Fibroblast of upper back skin (primary cell): ENCODE measurements at places on chromosomes 5 and 9.
A peak's percentile ranks its signal among the peaks of the same experiment; 100 is the strongest.

GRCh38 chr9:90842996-90843395 is 41.4 kb downstream of the SYK start:
- no peak for DNase-seq

GRCh38 chr5:147965715-147966114 is 59.4 kb upstream of the C5orf46 start:
- DNase-seq = no peak

DNA sequence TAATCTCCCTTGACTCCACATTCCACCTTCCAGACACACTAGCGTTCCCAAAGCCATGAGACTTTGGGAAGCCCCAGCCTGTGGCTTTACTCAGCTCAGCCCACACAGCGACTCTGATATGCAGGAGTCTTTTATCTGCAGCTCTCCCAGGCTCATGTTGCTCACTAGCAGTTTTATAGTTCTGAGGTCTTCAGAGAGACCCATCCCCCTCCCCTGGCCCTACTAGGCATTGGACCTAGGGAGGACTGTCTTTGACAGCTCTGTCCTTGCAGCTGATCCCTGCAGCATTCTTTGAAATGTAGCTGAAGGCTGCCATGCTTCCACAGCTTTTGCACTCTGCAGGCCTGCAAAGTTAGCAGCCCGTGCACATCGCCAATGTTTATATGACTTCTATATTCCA is 19.9 kb upstream of the CYLC2 start:
- no peak for DNase-seq

DNA sequence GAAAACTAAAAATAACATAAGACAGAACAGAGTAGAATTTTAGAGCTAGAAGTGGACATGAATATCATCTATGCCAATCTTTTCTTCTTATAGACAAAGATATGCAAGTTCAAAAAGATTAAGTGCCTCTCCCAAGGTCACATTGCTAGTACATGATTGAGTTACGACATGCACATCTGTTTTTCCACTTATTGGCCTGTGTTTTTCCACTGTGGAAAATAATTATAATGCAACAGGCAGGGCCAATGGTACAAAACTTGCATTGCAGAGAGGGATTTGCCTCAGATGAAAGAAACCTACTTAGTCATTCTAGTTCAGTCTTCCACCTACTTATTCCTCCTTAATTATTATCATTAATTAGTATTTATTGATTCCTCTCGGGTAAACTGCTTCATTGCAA is 407.8 kb upstream of the SGCD start:
- DNase-seq = no peak

DNA sequence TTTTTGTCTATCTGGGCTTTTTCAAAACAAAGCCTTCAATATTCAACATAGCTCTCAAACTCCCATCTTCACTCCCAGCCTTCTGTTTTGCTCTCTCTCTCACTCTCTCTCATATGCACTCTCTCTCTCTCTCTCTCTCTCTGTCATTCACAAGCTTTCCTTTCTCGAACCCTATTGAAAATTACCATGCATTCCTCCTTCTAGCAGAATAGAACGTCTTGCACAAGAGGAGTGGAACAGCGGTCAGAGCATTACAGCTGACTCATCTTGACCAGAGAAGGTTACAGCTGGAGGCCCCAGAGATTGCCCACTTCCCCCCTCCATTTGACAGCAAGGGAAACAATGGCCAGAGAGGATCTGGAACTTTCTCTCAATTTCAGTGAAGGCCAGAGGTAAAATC is 51.0 kb upstream of the LIFR start:
- DNase-seq = peak; percentile 87

- peak; percentile 64 for DNase-seq
Measured at GRCh38 chr9:121738968-121739367, 87.5 kb downstream of the DAB2IP start.

DNA sequence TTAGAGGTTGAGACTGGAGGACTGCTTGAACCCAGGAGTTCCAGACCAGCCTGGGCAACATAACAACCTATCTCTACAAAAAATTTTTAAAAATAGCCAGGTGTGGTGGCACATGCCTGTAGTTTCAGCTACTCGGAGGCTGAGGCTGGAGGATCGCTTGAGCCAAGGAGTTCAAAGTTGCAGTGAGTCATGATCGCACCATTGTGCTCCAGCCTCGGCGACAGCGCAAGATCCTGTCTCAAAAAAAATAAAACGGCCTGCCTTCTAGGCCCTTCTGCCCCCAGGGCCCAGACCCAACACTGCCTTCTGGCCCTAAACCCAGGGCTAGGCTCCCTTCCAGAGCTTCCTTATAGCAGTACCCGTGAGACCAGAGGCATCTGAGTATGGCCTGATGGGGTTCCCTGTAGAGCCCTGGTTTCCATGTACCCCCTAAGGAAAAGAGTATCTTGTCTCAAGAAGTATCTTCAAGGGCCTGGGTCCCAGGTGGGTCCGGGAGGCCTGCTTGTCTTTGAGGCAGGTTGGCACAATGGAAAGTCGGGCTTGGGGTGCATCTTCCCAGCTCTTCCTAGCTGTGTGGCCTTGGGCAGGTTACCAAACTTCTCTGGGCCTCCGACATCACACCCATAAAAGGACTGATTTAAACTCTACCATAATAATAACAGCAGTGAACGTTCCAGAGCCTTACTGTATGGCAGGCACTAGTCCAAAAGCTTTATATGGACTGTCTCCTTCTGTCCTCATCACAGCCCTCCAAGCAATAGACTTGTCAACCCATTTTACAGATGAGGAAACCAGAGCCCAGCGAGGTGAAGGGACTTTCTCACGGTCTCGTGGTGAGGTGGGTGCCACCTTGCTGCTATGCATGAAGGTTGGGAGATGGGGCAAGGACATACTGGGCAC is 9.6 kb downstream of the LRRC8A start:
- no peak for DNase-seq

DNA sequence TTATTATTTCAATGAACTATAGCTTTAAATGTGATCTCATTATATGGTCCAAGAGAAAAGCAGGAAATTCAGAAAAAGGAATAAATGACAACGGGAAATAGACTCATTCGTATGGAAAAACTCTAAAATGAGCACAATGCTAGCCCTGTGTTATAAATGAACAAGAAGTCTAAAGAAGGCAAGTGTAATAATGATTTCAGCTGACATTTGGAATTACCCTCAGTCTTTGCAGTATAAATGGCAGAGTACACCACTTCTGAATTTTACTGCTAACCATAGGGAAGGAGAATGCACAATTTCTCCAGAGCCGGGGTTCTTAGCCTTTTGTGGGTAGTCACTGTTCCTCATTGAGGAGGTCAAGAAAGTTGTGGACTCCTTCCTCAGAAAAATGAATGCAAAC is 93.1 kb downstream of the ANKRD55 start:
- DNase-seq = no peak

GRCh38 chr9:22147813-22148527 is 138.9 kb upstream of the CDKN2B start:
- peak; percentile 52 for DNase-seq

- DNase-seq = no peak
Measured at GRCh38 chr9:135330307-135330631, 149.3 kb upstream of the PPP1R26 start.

- DNase-seq = no peak
Measured at GRCh38 chr5:58672521-58672920, 89.6 kb downstream of the RAB3C start.

DNA sequence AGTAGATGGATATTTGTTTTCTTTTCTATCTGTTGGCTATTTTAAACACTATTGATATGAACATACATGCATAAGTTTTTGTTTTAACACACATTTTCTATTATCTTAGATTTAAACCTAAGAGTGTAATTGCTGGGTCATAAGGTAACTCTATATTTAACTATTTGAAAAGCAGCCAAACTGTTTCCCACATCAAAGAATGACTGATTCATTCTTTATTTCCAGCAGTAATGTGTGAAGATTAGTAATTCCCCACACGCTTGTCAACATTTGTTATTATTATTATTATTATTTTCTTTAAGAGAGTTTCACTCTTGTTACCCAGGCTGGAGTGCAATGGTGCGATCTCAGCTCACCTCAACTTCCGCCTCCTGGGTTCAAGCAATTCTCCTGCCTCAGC is 1495.8 kb downstream of the EFNA5 start:
- no peak for DNase-seq

DNA sequence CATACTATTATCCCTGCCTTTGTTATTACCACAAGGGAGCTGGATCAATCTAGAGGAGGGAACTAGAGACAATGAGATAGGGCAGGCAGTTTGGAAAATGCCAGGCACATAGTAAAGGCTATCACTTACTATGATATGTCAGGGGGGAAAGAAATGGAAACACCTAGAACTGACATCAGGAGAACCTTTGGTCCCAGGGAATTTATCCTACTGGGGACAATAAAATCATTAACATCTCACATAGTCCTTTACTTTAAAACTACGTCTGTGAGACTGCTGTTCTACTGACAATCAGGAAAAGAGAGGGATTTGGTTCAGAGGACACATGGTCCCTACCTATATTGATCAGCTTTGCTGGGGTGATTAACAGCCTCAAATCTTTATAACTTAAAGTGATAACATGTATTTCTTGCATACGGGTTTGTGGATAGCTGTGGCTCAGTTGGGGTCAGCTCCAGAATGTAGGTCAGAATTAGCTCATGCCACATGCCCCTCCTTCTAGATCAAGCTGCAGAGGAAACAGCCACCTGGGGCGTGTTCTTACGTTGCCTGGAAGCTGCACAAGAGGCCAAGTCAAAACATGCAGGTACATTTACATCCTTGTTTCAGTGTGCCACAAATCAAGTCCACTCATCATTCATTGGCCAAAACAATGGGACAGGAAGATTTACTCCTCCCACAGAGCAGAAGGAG is 43.9 kb upstream of the ALDOB start:
- no peak for DNase-seq

DNA sequence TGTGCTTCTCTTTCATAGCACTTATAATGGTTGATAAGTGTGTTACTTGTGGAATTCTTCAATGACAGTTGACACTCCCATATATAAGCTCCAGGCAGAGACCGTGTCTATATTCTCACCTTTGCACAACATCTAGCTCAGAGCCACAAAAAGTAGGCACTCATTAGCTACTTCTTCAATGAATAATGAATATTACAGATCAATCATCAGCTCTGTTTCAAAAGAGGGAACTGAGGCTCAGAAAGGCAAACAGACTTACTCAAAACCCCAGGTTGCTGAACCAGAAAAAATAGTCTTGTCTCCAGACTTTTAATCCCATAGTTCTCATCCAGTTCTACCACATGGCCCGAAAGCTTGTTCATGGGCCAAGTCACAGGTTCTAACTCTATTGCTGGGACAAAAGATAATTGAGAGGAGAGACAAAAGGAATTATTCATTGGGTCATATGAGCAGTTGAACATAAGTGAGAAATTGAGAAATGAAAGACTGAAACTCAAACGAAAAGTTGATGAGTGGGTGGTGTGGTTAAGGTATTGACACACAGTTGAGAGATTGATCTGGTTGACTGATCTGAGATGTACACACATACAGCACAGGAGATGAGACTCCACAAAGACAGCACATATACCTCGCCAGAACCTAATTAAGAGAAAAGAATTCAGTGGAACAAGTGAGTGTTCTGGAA is 381.6 kb downstream of the EFNA5 start:
- no peak for DNase-seq

DNA sequence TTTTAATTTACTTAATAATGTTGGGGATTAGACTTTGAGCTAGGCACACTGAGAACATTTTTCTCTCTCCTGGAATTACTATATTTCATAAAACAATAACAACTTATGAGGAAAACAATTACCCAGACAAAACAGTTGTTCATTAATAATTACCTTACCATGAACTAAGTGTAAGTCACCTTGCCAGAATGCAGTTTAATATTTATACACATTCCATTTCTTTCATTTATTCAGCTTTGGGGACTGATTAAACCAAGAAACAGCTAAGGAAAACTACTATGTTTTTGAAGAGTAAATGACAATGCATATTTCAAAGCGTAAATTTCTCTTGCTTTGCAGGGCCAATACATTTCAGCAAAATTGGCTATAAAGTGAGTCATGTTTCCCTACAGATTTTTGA is 616.2 kb downstream of the PRELID2 start:
- no peak for DNase-seq

- DNase-seq = no peak
Measured at GRCh38 chr5:150406103-150406722, 6.5 kb downstream of the CD74 start.

- DNase-seq = peak; percentile 71
Measured at GRCh38 chr5:378301-378891, 56.9 kb downstream of the AHRR start.

- no peak for DNase-seq
Measured at GRCh38 chr5:72256536-72256935, 63.5 kb downstream of the MRPS27 start.

DNA sequence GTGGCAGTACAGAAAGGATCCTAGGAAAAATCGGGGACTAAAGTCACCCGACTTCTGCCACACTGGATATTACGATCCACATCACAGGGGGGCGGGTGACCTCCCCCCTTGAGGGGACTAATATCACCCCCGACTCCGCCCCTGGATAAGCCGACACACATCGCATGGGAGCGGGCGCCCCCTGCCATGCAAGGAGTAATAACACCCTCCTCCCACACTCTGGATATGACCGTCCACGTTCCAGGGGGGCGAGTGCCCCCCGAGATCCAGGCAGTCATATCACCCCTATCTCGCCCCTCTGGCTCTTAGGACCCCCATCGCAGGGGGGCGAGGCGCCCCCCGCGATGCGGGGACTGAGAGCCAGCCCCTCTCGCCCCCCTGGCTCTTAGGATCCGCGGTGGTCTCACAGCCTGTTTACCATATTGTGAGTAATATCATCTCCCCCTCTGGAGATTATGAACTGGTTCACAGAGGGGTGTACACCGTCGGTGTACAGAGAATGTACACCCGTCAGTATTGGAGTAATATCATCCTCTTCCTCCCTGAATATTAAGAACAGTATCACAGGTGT is 423.0 kb downstream of the DIRAS2 start:
- DNase-seq = peak; percentile 0

GRCh38 chr5:107539726-107540330 is 130.9 kb downstream of the EFNA5 start:
- no peak for DNase-seq

DNA sequence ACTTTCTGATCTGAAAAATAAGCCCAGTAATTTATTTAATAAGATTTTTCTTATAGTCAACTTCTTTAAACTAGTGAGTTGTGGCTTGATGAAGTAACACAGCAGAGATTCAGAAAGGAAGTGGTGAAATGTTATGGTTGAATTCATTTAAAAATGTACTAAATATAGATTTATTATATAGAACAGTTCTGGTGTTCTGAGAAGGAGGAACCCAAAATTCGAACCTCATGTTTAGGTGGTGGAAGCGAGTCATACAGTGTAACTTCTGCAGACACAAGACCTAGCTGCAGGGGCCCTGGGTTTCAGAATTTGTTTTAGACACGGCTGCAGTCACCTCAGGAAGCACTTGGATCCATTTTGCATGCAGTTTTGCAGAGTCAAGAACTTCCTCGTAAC is 188.2 kb downstream of the TRIO start:
- peak; percentile 58 for DNase-seq

DNA sequence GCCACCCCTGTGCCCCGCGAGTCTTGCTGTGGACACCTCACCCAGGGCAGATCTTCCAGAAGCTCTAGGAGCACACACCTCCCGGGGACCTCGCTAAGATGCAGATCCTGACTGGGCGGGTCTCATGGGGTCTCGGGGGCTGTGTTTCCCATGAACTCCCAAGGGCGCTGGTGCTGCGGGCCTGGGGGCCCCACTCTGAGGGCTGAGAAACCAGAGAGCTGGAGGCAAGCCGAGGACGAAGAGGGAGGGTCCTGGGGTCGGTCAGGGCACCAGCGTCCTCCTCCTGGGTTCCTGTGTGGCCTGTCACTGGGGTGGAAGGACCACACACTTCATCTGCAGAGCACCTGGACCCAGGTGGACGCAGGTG is 30.2 kb downstream of the SLC6A3 start:
- no peak for DNase-seq
